ENCODE measurements at places on chromosomes 7 and 10.

DNA sequence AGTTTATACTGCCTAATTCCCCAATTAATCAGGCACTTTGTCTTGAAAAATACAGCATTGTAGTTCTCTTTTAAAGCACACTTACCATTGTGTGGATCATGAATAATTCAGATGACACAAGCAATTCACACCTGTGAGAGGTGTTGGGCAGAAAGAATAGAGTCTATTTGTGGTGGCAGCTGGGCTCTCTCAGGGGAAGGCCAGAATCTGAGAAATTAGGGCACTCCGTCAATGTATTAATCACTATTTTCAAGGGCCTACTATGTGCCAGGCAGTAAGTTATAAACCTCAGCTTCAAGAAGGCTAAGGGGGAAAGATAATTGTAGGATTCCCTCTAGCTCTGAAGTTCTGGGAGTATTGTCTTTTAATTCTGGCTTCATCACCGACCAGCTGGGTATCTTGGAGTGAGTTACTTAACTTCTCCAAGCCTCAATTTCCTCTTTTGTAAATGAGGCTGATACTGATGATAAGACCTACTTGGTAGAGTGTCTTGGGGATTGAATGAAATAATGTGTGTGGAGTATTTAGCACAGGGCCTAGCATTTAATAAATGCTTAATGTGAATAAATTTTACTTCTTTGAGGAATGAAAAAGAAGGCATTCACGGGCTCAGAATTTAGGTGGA, 2.5 kb downstream of the CHN2 start:
- DNase-seq, result no peak

- DNase-seq, result no peak
These were observed 250.2 kb upstream of the PTER start for GRCh38 chr10:16186564-16186963.

DNA sequence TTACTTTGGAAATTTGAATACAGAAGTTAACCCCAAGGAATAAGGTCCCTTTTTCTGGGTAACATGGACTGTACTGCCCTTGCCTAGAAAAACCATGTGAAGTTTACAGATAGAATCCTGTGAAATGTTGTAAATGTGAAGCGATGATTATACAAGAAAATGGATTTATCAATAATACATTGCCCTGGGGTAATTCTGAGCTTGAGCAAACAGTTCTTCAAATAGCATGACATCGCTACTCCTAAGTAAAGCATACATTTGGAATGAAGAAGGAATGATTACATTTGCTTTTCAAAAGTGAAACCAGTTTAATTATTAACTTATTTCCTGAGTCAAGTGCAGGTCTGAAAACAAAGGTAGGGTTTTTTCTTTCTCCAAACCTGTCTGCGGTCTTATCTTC, 43.3 kb upstream of the FZD8 start:
- no peak for DNase-seq

GRCh38 chr10:35335133-35336083, 901 bp upstream of the CCNY start:
- no peak for DNase-seq

DNA sequence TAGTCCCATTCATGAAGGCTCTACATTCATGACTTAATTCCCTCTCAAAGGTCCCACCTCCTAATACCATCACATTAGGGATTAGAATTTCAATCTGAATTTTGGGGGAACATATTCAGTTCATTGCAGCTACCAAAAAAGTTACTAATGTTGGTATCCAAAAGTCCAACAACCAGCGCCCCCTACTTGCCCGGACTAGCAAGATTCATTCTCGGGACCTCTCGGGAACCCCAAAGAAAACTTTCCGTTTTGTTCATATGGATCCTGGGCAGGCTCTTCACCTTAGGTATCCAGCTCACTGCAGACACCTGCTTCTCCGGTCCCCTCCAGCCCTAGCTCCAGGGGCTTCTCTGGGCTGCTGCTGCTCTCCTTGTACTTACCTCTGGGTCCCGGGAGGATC, 8.9 kb upstream of the GRK5 start:
- peak; percentile 37 for DNase-seq

GRCh38 chr10:50622706-50623662, 772 bp downstream of the SGMS1 start:
- DNase-seq, result peak; percentile 69

DNA sequence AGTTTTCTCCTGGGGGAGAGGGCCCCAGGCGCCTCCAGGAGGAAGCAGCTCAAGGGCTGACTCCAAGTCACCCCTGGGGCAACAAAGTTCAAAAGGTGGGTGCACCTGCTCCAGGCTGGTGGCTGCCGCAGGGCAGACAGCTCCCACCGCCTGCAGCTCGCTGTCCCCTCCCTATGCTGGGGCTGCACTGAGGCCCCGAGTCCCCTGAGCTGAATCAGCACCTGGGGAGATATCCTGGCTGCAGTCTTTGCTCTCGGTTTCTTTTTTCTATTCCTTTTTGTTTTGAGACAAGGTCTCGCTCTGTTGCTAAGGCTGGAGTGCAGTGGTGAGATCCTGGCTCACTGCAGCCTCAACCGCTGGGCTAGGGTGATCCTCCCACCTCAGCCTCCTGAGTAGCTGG, 183.4 kb downstream of the DNAJB6 start:
- no peak for DNase-seq

All from germinal center (tissue), 1 donor.